ENCODE measurements at places on chromosomes 11 and 22. TPM values are rescaled to one million over a fixed set of nuclear protein-coding genes. Genes with fewer than 3 reads are reported as not detected.

GRCh38 chr11:66877588-66878385 lies 20.9 kb downstream of the LRFN4 start:
- DNase-seq, result no peak

- no peak for DNase-seq
Measured at GRCh38 chr22:28183078-28183860, 264.2 kb upstream of the PITPNB start.

- no peak for DNase-seq
Measured at GRCh38 chr11:125923012-125923579, 18.8 kb downstream of the DDX25 start.

GRCh38 chr11:111819829-111820237 lies 51.5 kb downstream of the ALG9 start:
- DNase-seq, result no peak

GRCh38 chr11:130070109-130070845 lies 583 bp downstream of the APLP2 start:
- peak; percentile 71 for DNase-seq

DNA sequence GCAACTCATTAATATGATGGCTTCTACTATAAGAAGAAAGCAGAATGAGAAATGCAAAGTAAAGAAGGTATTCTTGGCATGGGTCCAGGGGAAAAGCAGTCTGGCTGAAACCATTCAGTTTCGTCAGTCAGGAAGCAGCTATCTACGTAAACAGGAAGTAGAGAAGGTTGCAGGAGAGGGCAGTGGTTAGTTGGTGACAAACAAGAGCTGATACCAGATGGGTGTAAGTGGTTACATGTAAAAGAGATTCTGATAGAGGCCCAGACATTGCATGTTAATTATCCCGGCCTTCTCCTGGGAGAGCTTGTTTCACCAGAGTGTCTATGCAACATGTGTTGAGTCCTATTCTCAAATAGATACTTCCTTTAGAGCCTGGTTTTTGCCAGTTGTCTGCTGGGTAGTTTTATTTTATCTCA lies 58.4 kb upstream of the PSMA1 start:
- DNase-seq, result no peak

GRCh38 chr11:71240061-71240690 lies 12.2 kb downstream of the SHANK2 start:
- peak; percentile 53 for DNase-seq

- DNase-seq, result no peak
Measured at GRCh38 chr11:4610258-4610935, 2.4 kb upstream of the TRIM68 start.

- no peak for DNase-seq
Measured at GRCh38 chr11:94539420-94539819, 4.3 kb upstream of the FUT4 start.

DNA sequence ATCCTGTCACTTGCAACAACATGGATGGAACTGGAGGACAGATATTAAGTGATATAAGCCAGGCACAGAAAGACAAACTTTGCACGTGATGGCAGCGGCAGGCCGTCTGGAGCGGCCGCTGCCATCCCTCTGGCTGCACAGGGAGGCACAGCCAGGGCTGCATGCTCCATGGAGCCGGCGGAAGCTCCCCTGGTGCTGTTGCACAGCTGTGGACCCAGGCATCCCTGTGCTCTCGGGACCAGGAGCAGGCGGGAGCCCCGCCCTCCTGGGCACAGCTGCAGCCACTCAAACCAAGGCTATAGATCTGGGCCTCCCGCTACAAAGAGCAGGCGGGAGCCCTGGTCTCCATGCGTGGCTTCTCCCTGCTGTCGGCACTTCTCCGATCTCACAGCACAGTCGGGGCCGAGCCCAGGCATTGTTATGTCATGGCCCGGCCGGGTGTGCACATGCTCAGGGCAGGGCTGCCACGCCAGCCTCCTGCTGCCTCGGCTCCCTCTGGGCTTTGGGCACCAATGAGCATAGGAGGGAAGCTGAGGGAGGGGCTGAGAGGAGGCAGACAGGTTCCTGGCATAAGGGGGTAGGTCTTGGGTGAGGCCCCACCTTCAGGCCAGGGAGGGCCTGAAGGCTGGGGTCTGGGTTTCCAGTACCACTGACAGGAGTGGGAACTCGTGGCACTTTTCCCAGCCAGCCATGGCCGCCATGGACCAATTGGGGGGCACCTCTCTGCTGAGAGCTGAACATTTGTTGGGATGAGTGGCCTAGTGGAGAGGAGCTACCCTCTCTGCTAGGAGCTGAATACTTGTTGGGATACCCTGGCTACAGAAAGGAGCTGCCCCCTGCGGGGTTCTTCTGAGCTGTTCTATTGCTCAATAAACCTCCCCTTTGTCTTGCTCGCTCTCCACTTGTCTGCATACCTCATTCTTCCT lies 16.7 kb downstream of the RRP8 start:
- DNase-seq, result no peak

DNA sequence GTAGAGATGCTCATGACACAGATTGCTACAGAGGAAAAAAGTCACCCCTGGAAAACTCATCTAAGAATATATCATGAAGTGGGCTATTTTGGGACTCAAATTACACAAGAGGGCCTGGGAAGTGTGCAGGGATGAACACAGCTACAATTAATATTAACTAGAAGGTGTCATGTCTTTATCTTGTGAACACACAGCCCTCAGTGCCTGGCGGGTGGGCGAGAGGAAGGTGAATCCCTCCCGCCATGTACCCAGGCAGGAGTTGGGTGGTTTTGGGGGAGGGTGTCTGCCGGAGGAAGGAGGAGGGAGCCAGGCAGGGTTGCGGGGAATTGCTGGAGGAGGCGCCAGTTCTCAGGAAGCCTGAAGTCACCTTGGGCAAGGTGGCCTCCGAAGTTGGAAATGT lies 5.1 kb upstream of the FAM83F start:
- no peak for DNase-seq

- DNase-seq, result no peak
Measured at GRCh38 chr11:108788565-108789199, 123.8 kb downstream of the DDX10 start.

- no peak for DNase-seq
Measured at GRCh38 chr11:122089111-122089510, 26.9 kb downstream of the BLID start.

GRCh38 chr11:128905345-128906184 lies 14.4 kb downstream of the KCNJ5 start:
- no peak for DNase-seq

DNA sequence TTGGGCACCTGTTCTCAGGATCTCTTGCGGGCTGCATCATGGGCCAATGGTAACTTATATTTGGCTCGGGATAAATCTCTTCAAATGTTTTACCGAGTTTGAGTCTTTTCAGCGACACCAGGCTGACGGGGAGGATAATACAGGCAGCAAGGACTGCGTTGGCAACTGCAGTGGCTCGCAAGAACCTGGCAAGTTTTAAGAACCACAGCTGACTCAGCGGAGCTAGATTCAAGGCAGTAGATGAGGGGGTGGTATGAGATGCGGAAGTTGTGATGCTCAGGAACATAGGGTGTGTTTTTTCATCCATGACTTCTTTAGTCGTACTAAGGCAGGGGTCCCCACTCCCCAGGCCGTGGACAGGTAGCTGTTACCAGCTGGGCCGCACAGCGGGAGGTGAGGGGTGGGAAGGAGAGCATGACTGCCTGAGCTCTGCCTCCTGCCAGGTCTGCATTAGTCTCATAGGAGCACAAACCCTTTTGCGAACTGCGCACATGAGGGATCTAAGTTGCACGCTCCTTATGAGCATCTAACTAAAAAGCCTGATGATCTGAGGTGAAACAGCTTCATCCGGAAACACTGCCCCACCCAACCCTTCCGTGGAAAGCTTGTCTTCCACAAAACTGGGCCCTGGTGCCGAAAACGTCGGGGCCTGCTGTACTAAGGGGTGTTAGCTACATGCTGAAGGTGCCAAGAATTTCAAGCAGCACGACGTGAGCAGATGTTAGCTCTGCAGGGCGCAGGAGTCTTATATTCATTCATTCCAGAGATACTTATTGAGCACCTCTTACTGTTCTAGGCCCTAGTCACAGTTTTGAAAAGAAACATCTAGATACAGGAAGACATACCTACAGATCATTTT lies 6.4 kb upstream of the JAM3 start:
- no peak for DNase-seq

DNA sequence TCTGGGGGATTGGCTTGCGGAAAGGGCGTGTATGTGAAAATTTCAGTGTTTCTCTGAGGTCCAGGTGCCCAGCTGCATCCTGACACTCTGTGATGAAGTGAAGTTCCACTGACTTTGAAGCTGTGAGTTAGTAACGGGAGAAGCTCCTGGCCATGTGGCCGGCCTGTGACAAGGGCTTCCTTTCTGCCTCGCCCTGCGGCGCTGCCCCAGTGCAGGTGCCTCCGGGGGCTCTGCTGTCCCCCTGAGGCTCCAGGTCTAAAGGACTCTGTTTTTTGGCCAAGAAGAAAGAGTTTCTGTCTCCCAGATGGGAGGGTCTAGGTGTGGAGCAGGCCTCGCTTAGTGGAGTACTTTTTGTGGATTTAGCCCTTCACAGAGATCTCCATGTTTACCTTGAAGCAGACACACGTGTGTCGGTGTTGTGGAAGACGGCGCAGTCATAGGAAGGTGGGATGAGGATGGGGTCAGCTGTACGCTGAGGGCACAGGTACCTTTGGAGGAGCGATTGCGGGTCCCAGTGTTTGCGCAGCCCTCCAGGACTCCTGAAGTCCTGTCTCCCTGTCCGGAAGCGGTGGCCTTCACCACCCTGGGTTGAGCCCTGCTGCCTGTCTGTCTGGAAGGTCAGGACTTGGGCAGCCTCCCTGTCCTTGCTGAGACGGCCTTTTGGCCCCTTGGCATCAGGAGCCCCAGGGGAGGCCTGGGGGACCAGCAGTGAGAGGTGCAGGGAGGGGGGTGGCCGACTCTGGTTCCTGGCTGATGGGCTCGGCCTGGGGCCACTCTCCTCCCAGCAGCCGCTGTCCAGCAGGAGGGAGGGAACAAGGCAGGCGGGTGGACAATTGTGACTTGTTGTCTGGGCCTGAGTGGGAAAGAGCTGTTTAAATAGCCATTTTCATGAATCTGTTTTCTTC lies 1249.3 kb downstream of the BRD1 start:
- DNase-seq, result no peak

DNA sequence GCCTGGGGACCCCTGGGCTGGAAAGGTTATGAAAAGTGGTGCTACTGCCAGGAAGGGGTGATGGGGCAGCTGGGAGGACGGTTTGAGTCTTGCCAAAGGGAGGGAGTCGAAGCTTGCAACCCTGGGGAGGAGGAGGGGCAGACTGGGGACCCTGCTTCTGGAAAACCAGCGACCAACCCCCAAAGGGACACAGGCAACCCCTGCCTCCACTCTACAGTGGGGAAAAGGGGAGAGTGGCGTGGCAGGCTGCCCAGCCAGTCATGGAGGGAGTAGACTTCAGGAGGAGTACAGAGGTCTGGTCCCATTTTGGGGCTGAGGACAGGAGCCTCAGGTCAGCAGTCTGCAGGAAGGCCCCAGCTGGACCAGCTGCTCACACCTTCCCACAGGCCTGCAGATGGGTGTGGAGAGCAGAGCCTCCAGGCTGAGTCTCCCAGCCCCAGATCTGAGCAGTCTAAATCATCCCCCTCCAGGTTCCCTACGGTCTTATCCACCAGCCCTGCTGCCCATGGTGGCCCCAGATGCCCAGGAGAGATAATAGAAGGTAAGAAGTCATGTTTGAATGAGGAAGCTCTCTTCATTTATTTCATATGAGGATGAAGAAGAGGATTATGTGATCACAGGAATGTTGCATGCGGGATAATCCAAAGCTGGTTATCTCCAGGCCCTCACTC lies 3.3 kb downstream of the DDT start:
- peak; percentile 43 for DNase-seq

DNA sequence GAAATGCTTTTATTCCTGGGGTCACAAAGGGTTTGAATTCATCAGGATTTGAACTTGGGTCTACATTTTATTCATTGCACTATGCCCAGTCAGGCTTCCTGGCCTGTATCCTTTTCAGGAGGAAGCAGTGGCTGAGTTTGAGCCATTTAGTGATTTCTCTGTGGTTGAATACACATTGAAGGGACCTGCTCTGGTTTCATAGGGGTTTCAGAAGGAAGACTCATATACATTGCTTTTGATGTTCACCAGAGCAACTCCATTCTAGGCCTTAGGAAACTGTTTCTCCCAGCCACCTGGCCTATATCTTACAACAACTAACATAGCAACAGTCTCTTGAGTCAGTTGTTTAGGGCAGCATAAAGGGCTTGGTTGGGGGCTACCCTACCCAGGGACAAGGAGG lies 165.7 kb downstream of the INSC start:
- no peak for DNase-seq

GRCh38 chr11:5621580-5621979 lies 3.2 kb upstream of the TRIM34 start:
- no peak for DNase-seq

DNA sequence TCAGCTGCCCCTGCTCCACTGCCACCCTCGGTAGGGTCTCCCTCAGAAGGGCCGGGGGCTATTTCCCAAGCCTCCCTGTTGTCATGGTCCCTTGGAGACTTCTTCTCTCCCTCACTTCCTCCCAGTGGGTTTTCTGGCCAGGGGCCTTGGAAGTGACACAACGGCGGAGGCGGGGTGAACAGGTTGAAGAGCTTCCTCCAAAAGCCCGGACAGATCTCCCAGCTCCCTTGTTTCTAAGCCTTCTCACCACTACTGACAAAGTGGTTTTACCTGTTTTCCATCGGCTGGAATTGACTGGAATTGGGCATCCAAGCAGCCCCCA lies 14.5 kb downstream of the MYH9 start:
- no peak for DNase-seq

DNA sequence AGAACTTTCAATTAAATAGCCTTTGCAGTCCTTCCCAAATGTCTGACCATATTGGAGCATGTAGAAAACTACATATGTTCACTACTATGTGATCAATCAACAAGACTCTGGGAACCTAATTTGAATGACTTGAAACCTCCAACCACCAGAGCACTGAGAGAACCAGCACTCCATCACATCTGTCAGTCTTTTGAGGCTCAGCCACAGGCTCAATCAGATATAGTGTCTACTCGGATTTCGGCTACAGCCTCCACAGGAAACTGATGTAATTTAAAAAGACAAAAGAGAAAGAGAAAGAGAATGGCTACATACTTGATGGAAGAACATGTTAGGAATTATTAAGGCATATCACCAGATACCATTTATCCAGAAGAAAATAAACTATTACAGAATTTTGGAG lies 859.0 kb downstream of the FAM181B start:
- no peak for DNase-seq

GRCh38 chr22:38871360-38872171 lies 450 bp downstream of the CBX6 start:
- DNase-seq, result peak; percentile 65

NAALAD2 gene
- not detected for total RNA-seq

SPCS2 gene
- 13.0 TPM for total RNA-seq

OR51L1 gene
- not detected for total RNA-seq

GAS2 gene
- total RNA-seq, result 27.0 TPM

KCNA4 gene
- total RNA-seq, result 0.11 TPM

EIF3L gene
- total RNA-seq, result 256 TPM

CD248 gene
- 193 TPM for total RNA-seq

Measured in ascending aorta (tissue), 2 donors.